Suppressor macrophage (primary cell): ENCODE measurements at places on chromosomes 11 and 22.

- DNase-seq = no peak
These were observed 1.7 kb downstream of the SEZ6L start for GRCh38 chr22:26170795-26171580.

DNA sequence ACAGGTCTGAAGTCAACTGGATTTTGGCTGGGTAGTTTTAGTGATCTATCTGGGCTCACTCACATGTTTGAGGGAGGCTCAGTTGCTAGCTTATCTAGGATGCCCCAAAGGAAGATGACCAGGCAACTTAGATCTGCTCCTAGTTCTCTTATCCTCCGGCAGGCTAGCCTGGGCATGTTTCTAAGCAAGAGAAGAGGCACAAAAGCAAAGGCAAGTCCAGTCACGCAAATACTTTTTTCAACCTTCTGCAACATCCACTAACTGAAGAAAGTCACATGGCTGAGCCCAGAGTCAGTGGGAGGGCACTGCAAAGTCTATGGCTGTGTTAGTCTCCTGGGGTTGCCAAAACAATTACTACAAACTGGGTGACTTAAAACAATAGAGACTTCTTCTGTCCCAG is 32.9 kb upstream of the FSHB start:
- DNase-seq = no peak

GRCh38 chr22:21450320-21450831 is 16.8 kb upstream of the TMEM191C start:
- DNase-seq = no peak

- DNase-seq = no peak
These were observed 165.4 kb downstream of the AASDHPPT start for GRCh38 chr11:106242718-106243415.

GRCh38 chr11:77183431-77183984 is 55.5 kb downstream of the MYO7A start:
- DNase-seq = no peak

GRCh38 chr11:119300198-119300964 is 16.5 kb downstream of the MCAM start:
- DNase-seq = no peak

DNA sequence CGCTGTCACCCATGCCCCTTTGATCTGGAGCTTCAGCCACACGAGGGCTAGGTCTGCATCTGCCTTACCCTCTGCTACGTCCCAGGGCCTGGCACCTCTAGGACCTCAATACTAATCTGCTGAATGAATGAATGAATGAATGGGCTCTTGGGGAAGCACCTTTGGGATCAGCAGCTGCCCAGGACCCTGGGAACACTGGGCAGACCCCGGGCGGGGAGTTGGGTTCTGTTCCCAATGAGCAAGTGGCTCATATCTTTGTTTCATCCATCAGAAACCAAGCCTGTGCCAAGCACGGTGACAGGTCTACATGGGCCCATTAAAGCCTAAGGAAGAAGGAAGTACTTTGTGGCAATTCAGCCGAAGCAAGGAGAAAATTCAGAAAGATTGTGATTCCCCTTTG is 41.5 kb upstream of the SHISAL1 start:
- DNase-seq = no peak

DNA sequence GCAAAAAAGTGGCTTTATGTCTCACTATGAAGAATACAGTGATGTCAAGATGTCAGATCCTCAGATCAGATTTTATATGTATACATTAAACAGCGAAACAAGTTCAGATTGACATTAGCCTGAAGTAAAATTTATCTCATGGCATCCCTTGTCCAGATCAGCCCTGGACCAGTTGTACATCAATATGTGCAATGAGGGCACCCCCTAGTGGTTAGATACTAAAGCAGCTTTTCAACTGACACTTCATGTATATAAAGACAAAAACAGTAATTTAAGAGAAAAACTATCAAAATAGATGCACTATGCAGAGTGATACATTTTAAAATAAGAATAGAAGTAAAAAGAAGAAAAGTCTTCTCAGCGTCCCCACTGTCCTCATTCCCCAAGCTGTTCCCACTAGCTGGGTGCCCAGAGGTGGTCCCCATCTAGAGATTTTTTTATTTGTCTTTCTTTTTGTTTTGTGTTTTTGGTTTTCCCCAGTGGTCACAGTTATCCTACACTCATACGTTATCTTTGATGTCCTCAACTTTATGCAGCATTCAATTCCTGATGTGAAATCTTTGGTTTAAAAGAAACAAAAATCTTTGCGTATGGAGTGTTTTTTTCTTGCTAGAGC is 2193.4 kb upstream of the RAG2 start:
- DNase-seq = peak; percentile 74

DNA sequence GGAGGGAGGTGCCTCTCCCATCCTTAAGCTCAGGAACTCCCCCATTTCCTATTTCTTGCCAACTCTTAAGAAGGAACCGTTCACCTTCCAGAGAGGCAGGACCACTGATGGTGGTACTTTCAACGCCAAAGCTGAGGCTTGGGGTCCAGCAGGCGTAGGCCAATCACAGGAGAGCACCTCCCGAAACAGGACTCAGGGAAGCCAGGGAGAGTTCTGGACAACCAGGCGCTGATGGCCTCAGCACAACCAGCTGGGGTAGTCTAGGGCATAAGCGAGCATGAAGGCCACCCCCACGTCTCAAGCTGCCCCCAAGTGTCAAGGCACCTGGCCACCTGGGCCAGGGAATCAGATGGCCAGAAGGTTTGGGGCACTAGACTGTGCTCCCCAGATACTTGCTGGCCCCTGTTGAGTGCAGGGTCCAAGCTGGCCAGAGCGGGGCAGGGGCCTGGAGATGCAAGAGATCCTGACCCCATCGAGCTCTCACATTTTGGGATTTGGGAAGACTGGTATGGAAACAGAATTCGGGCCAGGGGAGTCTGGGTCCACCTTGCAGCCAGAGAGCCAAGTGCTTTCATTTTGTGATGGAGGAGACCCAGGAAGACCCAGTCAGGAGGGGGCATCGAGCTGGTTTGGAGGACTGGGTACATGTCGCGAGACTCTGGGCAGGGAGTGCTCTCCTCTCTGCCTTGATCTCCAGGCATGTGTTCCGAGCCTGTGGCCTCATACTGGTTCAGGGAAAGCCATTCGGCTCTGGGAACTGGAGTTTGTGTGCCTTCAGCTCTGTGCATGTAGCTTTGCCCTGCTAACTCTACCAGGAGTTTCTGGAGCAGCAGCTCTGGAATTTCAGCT is 926 bp downstream of the CD6 start:
- no peak for DNase-seq

GRCh38 chr11:7445564-7445963 is 39.7 kb upstream of the OLFML1 start:
- DNase-seq = no peak

DNA sequence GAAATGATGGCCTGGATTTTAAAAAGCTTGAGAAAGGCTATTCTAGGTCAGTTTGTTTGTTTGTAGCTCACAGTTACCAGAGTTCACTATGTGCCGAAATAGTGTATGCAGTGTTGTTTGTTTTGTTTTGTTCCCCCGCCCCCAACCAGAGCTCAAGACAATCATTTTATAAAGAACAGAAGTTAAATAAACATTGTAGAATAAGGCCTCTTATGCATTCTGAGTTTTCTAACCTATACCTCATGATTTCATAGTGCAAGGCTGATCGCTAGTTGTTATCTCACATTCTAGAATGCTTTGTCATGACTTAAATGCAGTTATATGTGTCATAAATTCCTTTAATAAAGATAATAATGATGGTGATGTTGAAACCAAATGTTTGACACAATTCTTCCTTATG is 7.8 kb downstream of the KCNA4 start:
- DNase-seq = no peak
